ENCODE measurements at places on chromosomes 4 and X. TPM values are rescaled to one million over a fixed set of nuclear protein-coding genes. Genes with fewer than 3 reads are reported as not detected.

Gene TTC29
- total RNA-seq = 0.72 TPM

Gene FHDC1
- 0.49 TPM for total RNA-seq

Gene EXOC1L
- total RNA-seq = not detected

Gene FRMD7
- 0.10 TPM for total RNA-seq

Gene GLRB
- 11.1 TPM for total RNA-seq

Gene FAM47E
- 0.20 TPM for total RNA-seq

Gene LRIT3
- total RNA-seq = not detected

Gene MAGEA8
- 1.1 TPM for total RNA-seq

Gene PNMA6A
- total RNA-seq = 0.12 TPM

Gene RAB41
- not detected for total RNA-seq

Gene SCD5
- 10.1 TPM for total RNA-seq

Gene KANTR
- 7.1 TPM for total RNA-seq

Gene GAB1
- total RNA-seq = 6.2 TPM

Gene ADAMTS3
- total RNA-seq = 0.68 TPM

Gene PNMA6F
- total RNA-seq = not detected

Gene GLOD5
- not detected for total RNA-seq

Gene FANCB
- 13.1 TPM for total RNA-seq

Gene ZFP42
- 0.24 TPM for total RNA-seq

Gene GLRA3
- total RNA-seq = not detected

Gene SPIN2A
- total RNA-seq = 0.20 TPM

Gene AREG
- total RNA-seq = 2.4 TPM

Gene PDE5A
- total RNA-seq = 0.20 TPM

Gene SPATA18
- total RNA-seq = 1.4 TPM

Gene ARMCX4
- 1.5 TPM for total RNA-seq

Gene BEX1
- total RNA-seq = 56.3 TPM

Gene PRRG3
- total RNA-seq = not detected

Gene SMIM10
- total RNA-seq = 5.8 TPM

Gene GUCY1A1
- not detected for total RNA-seq

Gene PLXNB3
- total RNA-seq = 3.8 TPM

Gene MFAP3L
- 1.9 TPM for total RNA-seq

Gene MED12
- 19.3 TPM for total RNA-seq

Gene XAGE1A
- 1.9 TPM for total RNA-seq

Gene INTU
- 2.6 TPM for total RNA-seq

Gene RHOH
- not detected for total RNA-seq

Gene FAM53A
- 0.78 TPM for total RNA-seq

Gene GDI1
- 58.6 TPM for total RNA-seq

Gene TLR1
- total RNA-seq = 14.4 TPM

Gene NSUN7
- total RNA-seq = 0.24 TPM

All from RPMI7951 (cell line).